ENCODE measurements at places on chromosomes 3 and 15.

DNA sequence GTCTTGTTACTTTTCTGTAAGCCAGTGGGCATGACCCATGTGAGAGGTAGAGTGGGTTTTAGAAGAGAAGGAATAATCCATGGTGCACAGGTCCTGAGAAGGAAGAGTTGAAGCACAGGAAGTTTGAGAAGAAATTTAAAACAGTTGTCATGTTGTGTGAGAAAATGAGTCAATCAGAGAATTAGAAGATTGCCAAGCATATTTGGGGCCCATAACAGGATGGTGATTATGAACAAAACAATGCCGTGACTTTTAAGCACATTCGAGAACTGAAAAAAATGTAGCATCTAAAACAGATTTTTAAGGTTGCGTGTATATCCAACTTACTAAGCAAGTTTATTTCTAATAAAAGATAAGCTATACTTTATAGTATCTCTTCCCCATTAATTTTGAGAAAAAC is 198.7 kb downstream of the RORA start:
- DNase-seq, result no peak

DNA sequence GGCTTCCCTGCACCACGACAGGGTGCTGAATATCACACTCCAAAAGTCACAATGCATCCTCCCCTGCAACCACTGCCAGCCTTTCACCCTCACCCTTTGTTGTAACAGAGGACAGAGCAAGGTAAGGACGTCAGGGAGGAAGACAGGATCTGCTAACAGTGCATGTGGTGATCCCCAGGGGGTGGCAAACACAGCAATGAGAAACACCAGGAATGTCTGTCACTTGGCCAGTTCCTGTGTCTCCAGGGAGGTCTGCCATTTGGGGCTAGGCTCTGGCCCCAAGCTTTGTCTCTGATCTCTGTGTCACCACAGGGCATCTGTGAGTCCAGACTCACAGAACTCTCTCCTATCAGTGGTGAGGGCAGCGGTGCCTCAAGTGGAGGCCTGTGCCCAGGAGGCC is 54.3 kb upstream of the SLC24A5 start:
- DNase-seq, result no peak

DNA sequence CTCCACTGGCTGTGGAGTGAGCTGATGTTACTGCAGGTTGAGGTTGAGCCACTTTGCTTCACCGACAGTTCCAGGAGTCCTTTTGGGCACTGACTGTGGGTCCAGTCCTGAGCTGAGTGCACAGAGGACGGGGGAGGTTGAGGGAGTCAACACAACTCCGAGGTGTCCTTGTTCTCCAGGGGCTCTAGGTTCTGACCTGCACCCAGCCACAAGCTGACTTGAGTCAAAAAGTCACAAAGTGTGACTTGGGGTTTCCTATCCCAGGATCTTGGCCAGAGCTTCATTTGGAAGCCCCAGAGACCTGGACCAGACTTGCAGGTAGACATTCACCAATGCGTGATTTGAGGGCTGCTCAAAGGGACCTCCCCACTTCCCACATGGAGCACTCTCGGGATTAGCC is 95.0 kb downstream of the FAM43A start:
- DNase-seq, result no peak

GRCh38 chr3:147540921-147541320 is 131.8 kb downstream of the ZIC1 start:
- no peak for DNase-seq

DNA sequence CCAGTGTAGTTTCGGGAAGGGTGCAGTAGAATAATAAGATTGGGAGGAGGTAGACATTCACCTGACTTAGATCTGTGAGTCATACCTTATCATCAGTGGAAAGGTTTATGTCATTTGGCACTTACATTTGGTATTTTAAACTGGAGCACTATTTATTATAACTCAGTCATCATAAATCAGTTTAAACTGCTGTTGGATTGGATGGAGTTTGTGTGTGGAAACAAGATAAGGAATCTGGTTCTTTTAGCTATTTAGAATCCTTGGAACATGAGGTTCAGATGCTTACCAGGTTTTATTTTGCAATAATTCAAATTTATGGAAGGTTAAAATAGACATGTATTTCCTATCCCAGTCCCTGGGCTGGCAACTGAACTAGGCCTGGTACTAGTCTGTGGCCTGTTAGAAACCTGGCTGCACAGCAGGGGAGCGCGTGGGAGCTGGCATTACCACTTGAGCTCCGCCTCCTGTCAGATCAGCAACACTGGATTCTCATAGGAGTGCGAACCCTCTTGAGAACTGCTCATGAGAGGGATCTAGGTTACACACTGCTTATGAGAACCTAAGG is 34.5 kb downstream of the ZFAND6 start:
- no peak for DNase-seq

- no peak for DNase-seq
Observed at GRCh38 chr3:59430341-59430740, 380.5 kb upstream of the CFAP20DC start.

All from RPMI8226 (cell line).